ENCODE measurements at places on chromosomes 12 and 14.
A peak's percentile ranks its signal among the peaks of the same experiment; 100 is the strongest.

GRCh38 chr12:117333331-117333881 lies 28.0 kb downstream of the NOS1 start:
- no peaks in the 10 kb centered on the region for H3K27me3 ChIP-seq
- no peak for DNase-seq
- no peaks in the 10 kb centered on the region for H3K4me1 ChIP-seq
- H3K4me3 ChIP-seq = no peak overlapping the region
- H3K36me3 ChIP-seq = no peaks in the 10 kb centered on the region

- DNase-seq = peak; percentile 47
- peaks cover 7% of the 10 kb centered on the region for H3K4me1 ChIP-seq
- H3K4me3 ChIP-seq = no peak overlapping the region
- H3K36me3 ChIP-seq = no peaks in the 10 kb centered on the region
Measured at GRCh38 chr12:49342914-49343731, 3.6 kb upstream of the DNAJC22 start.

DNA sequence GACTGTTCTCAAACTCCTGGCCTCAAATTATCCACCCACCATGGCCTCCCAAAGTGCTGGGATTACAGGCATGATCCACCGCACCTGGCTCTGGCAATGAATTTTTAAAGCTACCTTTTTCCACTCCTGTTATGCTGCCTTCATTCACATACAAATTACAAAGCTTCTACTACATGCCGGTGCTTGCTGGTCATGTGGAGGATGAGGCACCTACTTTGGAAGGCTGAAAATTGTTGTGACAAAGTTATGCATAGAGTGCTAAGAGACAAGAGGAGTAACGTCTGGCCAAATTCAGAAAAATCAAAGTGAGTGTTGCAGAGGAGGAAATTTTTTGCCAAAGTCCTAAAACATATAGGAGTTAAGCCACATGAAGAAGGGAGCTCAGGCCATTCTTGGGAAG lies 191.7 kb upstream of the PPFIA2 start:
- H3K36me3 ChIP-seq = no peaks in the 10 kb centered on the region
- H3K27ac ChIP-seq = no peak overlapping the region
- H3K4me3 ChIP-seq = no peak overlapping the region
- H3K27me3 ChIP-seq = no peaks in the 10 kb centered on the region
- no peaks in the 10 kb centered on the region for H3K4me1 ChIP-seq

DNA sequence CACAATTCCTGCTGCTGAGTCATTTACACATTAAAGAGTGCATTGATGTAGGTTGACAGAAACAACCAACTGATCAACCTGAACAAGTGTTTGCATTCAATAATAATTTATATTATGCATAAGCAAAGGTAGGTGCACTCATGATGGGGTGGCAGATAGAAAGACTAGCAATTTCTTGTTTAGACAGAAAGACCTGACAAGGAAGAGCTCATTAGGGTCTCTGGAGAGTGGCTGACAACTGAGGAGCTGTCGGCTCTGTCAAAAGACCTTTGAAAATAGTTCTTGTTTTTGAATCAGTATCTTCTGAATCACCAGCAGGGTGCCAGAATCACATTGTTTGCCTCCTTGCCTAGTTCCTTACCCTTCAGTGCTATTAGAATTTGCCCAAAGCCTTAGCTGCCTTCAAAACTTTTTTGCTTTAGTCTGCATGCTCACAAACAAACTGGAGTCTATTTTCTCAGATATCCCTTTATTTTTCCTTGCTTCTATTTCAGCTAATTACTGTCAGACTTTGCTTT lies 234.7 kb downstream of the BTG1 start:
- H3K4me1 ChIP-seq = peaks cover 5% of the 10 kb centered on the region
- H3K36me3 ChIP-seq = no peaks in the 10 kb centered on the region
- H3K27ac ChIP-seq = no peak overlapping the region

GRCh38 chr12:22578328-22578727 lies 34.0 kb upstream of the C2CD5 start:
- H3K36me3 ChIP-seq = no peaks in the 10 kb centered on the region
- no peaks in the 10 kb centered on the region for H3K4me1 ChIP-seq
- H3K27me3 ChIP-seq = no peaks in the 10 kb centered on the region
- no peak overlapping the region for H3K4me3 ChIP-seq
- no peak overlapping the region for H3K27ac ChIP-seq

- no peak for DNase-seq
- H3K27ac ChIP-seq = no peak overlapping the region
- no peaks in the 10 kb centered on the region for H3K27me3 ChIP-seq
- no peak overlapping the region for H3K4me3 ChIP-seq
Measured at GRCh38 chr14:50403419-50403818, 6.7 kb upstream of the CDKL1 start.

DNA sequence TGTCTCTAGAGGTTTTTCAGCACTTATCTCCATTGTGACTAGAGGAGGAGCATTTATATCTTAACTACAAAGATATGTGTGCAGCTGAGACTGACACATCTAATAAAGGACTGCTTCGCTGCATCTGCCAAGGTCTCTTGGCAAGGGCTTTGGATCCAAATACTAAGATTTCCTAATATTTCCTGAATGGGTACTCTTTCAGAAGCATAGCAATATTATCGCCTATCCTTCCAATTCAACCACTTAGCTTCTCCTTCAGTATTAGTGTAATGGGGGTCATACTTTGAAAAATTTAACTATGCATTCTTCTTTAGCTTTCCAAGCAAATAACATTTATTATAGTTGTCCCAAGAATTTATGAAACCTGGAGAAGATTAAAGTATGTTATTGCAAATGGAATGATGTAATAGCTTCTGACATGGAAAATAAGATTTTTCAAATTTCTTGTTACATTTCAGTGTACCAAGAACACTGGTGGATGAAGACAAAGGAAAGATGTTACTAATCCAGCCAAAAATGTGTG lies 243.0 kb upstream of the PDE3A start:
- H3K36me3 ChIP-seq = no peaks in the 10 kb centered on the region
- H3K4me1 ChIP-seq = no peaks in the 10 kb centered on the region
- H3K27me3 ChIP-seq = no peaks in the 10 kb centered on the region
- DNase-seq = no peak

DNA sequence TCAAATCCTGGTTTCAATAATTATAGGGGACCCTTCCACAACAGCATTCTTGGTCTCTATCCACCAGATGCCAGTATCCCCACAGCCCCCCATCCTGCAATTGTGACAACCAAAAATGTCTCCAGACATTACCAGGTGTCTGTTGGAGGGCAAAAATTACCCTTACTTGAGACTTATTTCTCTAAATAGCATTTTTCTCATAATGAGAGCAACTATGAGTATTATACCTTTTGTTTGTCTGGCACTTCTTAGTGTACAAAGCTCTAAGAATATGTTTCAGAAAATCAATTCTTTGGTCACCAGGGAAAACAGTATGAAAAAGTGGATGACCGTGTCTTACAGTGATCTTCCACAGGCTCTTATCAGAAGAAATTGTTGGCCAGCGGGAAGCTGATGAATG lies 27.5 kb upstream of the RMST start:
- no peak for DNase-seq
- no peaks in the 10 kb centered on the region for H3K4me1 ChIP-seq
- no peaks in the 10 kb centered on the region for H3K27me3 ChIP-seq
- H3K36me3 ChIP-seq = no peaks in the 10 kb centered on the region
- no peak overlapping the region for H3K4me3 ChIP-seq

GRCh38 chr12:113422030-113422885 lies at the start of gene SDSL:
Gene SDSL, plus strand, starts transcription at chr12:113422380. Its CDS starts 5,603 bp downstream, at chr12:113427983.
- H3K27me3 ChIP-seq = no peaks in the 10 kb centered on the region
- H3K36me3 ChIP-seq = no peaks in the 10 kb centered on the region
- peak; percentile 81 for DNase-seq
- no peaks in the 10 kb centered on the region for H3K4me1 ChIP-seq
- no peak within 1 kb of the TSS for H3K27ac ChIP-seq
- no peak within 1 kb of the TSS for H3K4me3 ChIP-seq

DNA sequence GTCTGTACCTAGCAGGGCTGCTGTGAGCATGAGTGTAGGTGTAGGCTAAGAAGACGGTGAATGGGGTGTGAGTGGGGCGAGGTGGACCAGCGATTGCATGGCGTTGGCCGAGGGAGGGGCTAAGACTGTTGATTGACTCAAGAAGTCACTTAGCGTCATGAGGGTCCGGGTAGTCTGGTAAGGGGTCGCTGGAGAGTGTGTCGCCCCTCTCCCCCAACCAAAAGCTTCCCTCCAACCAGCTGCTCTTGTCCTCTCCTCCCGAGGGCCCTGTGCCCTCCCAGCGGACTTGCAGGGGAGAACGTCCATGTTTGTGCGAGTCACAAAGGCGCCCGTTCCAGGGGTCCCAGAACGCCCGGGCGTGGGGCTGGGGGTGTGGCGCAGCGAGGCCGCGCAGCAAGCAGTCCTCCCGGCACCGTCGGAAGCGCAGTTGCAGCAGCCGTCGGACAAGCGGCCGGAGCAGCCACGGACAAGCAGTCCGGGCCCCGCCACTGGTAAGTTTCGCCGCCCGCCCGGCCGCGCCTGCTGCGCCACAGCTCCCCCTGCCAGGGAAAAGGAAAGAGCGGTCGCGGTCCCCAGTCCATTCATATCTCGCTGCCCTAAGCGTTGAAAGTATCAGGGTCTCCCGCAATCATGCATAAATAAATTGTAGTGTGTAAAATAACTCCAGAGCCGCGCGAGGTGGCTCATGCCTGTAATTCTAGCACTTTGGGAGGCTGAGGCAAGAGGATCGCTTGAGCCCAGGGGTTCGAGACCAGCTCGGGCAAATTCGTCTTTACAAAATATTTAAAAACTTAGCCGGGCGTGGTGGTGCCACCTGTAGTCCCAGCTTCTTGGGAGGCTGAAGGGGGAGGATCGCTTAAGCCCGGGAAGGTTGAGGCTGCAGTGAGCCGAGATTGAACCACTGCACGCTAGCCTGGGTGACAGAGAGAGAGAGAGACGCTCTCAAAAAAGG lies at the start of gene CCDC63:
CCDC63 (plus strand) TSS at position 373 of the 952 bp plus-strand sequence. CDS start 5,968 bp downstream, outside the sequence.
- H3K4me1 ChIP-seq = peaks cover 2% of the 10 kb centered on the region
- no peaks in the 10 kb centered on the region for H3K36me3 ChIP-seq
- H3K27ac ChIP-seq = no peak within 1 kb of the TSS
- H3K4me3 ChIP-seq = peak within 1 kb of the TSS; percentile 16

DNA sequence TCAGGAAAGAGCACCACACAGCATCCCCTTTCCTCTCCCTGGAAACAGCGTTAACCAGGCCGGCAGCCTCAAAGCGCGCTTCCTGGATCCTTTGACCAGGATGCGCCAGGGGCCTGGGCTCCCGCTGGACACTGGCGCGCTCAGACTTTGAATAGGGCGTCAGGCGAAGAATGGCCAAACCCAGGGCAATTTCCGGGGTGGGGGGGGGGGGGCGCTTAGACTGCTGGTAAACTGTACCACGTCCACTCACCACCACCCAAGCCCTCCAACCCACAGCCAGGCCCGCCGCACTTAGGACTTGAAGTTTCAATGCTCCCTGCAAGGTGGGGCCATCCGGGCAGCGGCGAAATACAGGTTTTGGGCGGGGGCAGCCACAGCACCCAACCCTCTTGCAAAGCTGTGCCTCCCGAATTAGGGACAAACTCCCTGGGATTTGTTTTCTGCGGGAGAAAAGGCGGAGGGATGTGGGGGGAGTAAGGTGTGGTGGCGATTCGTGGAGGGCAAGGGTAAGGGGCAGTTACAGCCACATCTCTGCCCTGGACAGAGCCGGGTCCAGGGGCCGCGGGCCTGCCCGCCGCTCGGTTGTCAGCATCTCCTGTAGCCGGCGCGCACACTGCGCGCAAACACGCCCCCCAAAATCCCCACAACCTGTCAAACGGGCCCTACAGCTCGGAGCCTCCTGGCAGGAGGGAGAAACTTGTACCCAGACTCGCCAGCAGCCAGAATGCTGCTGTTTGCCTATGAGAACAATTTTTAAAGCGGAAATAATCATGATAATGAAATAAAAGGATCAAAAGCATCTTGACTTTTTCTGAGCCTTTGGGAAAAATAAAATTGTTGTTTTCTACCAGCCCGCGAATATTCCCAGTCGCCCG lies 958 bp downstream of the RTN1 start:
- H3K36me3 ChIP-seq = no peaks in the 10 kb centered on the region
- H3K27ac ChIP-seq = no peak overlapping the region
- peaks cover 3% of the 10 kb centered on the region for H3K4me1 ChIP-seq
- peak; percentile 14 for DNase-seq

DNA sequence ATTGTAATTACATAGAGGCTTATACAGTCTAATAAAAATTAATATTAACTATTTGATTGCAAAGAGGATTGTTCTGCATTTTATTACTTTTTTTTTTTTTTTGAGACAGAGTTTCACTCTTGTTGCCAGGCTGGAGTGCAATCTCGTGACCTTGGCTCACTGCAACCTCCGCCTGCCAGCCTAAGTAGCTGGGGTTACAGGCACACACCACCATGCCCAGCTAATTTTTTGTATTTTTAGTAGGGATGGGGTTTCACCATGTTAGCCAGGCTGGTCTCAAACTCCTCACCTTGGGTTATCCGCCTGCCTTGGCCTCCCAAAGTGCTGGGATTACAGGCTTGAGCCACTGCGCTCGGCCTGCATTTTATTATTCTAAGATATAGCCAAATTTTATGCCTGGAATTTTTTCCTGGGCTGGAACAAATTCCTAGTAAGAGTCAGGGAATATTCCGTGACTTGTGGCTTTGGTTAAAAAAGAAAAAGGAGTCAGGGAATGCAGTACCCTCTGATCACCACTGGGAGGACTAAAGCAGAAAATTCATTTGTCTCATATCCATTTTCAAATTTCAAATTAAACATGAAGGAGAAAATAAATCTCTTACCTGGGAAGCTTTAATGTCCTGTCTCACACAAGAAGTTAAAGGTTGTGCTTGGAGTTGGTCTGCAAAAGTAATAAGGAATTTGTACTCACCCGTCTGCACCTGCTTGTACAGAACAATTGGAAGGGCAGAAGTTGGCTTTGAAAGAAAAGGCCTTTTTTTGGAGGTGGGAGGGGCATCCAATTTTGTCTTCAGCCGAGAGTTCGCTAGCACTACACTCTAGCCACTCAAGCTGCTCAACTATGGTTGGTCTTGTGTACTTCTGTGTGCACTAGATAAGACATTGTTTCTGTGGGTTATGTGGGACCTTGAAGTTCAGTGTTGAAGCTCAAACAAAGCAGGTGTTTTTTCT lies 8.7 kb downstream of the MARK3 start:
- no peak for DNase-seq
- H3K27me3 ChIP-seq = no peaks in the 10 kb centered on the region
- no peaks in the 10 kb centered on the region for H3K36me3 ChIP-seq
- no peak overlapping the region for H3K27ac ChIP-seq
- H3K4me3 ChIP-seq = no peak overlapping the region
- no peaks in the 10 kb centered on the region for H3K4me1 ChIP-seq

- DNase-seq = no peak
- H3K27me3 ChIP-seq = no peaks in the 10 kb centered on the region
Measured at GRCh38 chr14:89891055-89891454, 63.5 kb downstream of the EFCAB11 start.

GRCh38 chr14:76138119-76138757 lies 13.5 kb upstream of the GPATCH2L start:
- peak; percentile 73 for DNase-seq
- H3K27me3 ChIP-seq = no peaks in the 10 kb centered on the region
- no peaks in the 10 kb centered on the region for H3K36me3 ChIP-seq
- H3K4me3 ChIP-seq = no peak overlapping the region

- no peaks in the 10 kb centered on the region for H3K27me3 ChIP-seq
- no peaks in the 10 kb centered on the region for H3K36me3 ChIP-seq
- H3K27ac ChIP-seq = no peak overlapping the region
- H3K4me1 ChIP-seq = peaks cover 4% of the 10 kb centered on the region
- no peak overlapping the region for H3K4me3 ChIP-seq
Measured at GRCh38 chr12:59086126-59086525, 165.8 kb upstream of the LRIG3 start.

- no peak overlapping the region for H3K27ac ChIP-seq
- no peak for DNase-seq
- no peak overlapping the region for H3K4me3 ChIP-seq
- H3K27me3 ChIP-seq = no peaks in the 10 kb centered on the region
- H3K4me1 ChIP-seq = no peaks in the 10 kb centered on the region
- H3K36me3 ChIP-seq = no peaks in the 10 kb centered on the region
Measured at GRCh38 chr12:25828188-25828587, 130.3 kb upstream of the RASSF8 start.

- H3K4me1 ChIP-seq = no peaks in the 10 kb centered on the region
- no peaks in the 10 kb centered on the region for H3K36me3 ChIP-seq
- H3K27me3 ChIP-seq = no peaks in the 10 kb centered on the region
Measured at GRCh38 chr14:88866305-88866704, 41.9 kb downstream of the TTC8 start.

All from mesendoderm (in vitro differentiated cells).